Thoracic aorta endothelial cell (primary cell): ENCODE measurements at places on chromosomes 13 and 19. TPM values are rescaled to one million over a fixed set of nuclear protein-coding genes. Genes with fewer than 3 reads are reported as not detected.

ARHGEF1 gene
- 51.7 and 62.0 TPM in 2 replicates for total RNA-seq

ICAM1 gene
- 8.5 and 16.2 TPM in 2 replicates for total RNA-seq

ZNF497 gene
- 0.36 and 0.40 TPM in 2 replicates for total RNA-seq

KIRREL2 gene
- not detected in 2 replicates for total RNA-seq

CEACAM3 gene
- not detected in 2 replicates for total RNA-seq

ZNF579 gene
- 4.1 and 5.1 TPM in 2 replicates for total RNA-seq

LGALS4 gene
- 0.13 TPM in 1 of 2 replicates, not detected in the other for total RNA-seq

URI1 gene
- 56.3 and 70.3 TPM in 2 replicates for total RNA-seq

STXBP2 gene
- 32.9 and 44.8 TPM in 2 replicates for total RNA-seq

ARHGAP33 gene
- total RNA-seq: 4.0 and 5.7 TPM in 2 replicates

TUBB4A gene
- not detected in 2 replicates for total RNA-seq

XAB2 gene
- total RNA-seq: 28.7 and 36.0 TPM in 2 replicates

RHPN2 gene
- total RNA-seq: 3.1 and 4.7 TPM in 2 replicates

IGFL2 gene
- total RNA-seq: not detected in 2 replicates

RAX2 gene
- not detected in 2 replicates for total RNA-seq

COL4A2 gene
- 143 and 216 TPM in 2 replicates for total RNA-seq

ZNF726 gene
- total RNA-seq: 3.6 and 5.2 TPM in 2 replicates

KANK3 gene
- 9.3 and 16.1 TPM in 2 replicates for total RNA-seq

SIAH3 gene
- not detected in 2 replicates for total RNA-seq

FCAR gene
- total RNA-seq: not detected in 2 replicates

TUBA3C gene
- not detected in 2 replicates for total RNA-seq

NHLRC3 gene
- 10.4 and 13.4 TPM in 2 replicates for total RNA-seq

INSL3 gene
- not detected in 2 replicates for total RNA-seq

ZNF729 gene
- not detected in 2 replicates for total RNA-seq

APOC1 gene
- 0.66 and 1.2 TPM in 2 replicates for total RNA-seq

DOHH gene
- total RNA-seq: 9.6 and 10.1 TPM in 2 replicates

CLEC17A gene
- not detected in 2 replicates for total RNA-seq

DPF1 gene
- total RNA-seq: 1.4 and 2.1 TPM in 2 replicates

FFAR2 gene
- not detected in 2 replicates for total RNA-seq

CLDN10 gene
- total RNA-seq: 0.27 and 0.29 TPM in 2 replicates

KLK5 gene
- total RNA-seq: not detected in 2 replicates

OR7G3 gene
- not detected in 2 replicates for total RNA-seq
